ENCODE measurements at places on chromosomes 6 and 20.

- DNase-seq = peak; percentile 44
These were observed 38.6 kb upstream of the GGTLC1 start for GRCh38 chr20:24027229-24027628.

GRCh38 chr6:143515061-143515760 lies 3.7 kb upstream of the FUCA2 start:
- DNase-seq = no peak

DNA sequence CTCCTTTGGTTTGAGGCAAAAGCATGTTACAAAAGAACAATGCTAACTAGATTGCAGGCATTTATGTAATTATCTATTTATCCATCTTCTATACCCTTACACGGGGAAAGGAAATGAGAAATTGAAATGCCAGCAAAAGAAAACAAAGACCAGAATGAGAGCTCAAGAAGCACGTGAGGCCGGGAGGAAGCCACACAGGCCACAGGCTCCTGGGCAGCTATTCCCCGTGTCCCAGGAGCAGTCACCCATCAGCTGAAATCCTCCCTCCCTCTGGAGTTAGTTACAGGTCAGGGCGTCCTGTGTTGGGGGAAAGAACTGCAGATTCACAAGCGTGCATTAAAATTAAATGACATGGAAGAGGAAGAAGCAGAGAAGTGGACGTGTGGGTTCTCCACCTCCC lies 64.7 kb upstream of the RPS6KA2 start:
- DNase-seq = no peak

DNA sequence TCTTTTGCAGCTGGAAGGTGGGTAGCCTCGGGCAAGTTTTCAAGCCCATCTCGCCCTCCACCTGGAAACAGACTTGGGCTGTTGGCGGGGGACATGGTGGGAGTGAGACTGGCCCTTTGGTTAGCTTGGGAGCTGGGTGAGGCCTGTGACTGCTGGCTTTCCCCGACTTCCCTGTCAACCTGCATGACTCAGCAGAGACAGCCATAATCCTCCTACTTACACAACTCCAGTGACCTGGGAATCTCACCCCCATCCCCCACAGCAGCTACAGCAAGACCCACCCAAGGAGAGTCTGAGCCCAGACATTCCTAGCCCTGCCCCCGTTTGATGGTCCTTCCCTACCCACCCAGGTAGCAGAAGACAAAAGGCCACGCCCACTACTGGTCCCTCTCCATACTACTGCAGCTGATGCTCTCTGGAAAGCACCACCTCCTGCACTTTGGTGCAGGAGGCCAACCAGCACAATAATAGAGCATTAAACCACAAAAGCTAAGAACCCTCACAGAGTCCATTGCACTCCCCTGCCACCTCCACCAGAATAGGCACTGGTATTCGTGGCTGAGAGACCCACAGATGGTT lies 188.4 kb downstream of the TRDN start:
- DNase-seq = no peak

DNA sequence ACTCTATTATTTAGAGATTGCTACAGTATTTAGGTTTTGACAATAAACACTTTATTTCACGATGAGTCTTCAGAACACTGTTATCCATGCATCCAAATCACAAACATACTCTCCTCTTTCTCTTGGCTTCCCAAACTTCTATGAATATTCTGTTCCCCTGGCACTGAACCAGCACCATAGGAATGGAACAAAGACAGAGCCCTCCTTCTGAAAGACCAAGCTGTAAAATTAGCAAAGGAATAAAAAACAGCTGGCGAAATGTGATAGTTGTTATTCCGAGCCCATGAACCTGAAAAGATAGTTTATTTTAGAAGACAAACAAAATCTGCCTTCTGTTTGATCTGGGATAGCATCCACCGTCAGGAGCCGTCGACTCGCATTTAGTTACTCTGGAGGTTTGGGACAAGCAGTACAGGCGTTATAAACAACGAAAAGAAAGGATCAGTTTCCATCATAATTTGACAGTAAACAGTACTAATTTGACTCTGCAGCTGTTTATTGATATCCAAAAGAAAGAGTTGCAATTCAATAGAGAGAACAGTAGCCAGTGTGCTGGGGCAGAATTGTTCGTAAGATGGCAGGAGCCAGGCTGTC lies 161.4 kb downstream of the CLIC5 start:
- DNase-seq = no peak

Measured in T-helper 22 cell (primary cell).